ENCODE measurements at places on chromosomes 5 and 9.

DNA sequence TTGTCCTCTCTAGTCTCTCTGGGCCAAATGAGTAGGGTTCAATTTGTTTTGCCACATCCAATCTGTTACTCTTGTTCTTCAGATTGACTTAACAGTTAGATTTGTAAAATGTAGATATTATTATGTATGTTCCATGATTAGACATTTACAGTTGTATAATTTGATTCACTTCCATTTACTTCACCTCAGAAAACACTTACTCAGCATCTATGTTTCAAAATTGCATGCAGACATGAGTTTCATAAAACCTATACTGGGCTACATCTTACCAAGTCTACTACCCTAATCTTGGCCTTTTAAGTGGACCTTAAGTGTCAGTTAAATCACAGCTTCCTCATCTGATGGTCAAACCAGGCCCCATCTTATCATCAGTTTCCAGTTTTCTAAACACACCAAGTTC is 1181.2 kb upstream of the CDH9 start:
- no peak for DNase-seq

GRCh38 chr9:129263836-129264235 is 85.8 kb upstream of the IER5L start:
- DNase-seq = no peak

DNA sequence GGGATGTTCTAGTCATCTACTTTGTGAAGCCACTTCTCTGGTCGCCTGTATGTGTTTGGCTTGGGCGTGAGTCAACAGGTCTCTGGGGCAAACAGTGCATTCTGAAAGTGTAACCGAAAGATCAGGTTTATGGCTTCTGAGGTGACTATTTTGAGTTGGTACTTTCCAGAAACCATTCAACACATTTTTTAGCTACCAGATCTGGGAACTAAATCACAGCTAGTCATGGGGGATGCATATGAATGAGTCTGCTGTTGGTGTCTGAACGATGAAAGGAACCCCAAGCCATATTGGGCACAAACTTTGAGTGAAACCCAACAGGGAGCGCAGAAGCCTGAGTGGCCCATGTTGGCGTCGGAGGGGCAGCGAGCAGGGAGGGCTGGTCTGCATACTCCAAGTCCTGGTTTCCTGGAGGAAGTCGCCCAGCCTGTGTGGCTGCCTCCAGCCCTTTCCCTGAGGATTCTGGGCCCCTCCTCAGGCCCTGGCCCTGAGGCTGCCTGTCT is 35.3 kb downstream of the UBE2QL1 start:
- DNase-seq = no peak

GRCh38 chr9:115015018-115015635 is 84.7 kb upstream of the TNFSF8 start:
- no peak for DNase-seq

GRCh38 chr5:126450346-126450745 is 27.1 kb downstream of the GRAMD2B start:
- no peak for DNase-seq

DNA sequence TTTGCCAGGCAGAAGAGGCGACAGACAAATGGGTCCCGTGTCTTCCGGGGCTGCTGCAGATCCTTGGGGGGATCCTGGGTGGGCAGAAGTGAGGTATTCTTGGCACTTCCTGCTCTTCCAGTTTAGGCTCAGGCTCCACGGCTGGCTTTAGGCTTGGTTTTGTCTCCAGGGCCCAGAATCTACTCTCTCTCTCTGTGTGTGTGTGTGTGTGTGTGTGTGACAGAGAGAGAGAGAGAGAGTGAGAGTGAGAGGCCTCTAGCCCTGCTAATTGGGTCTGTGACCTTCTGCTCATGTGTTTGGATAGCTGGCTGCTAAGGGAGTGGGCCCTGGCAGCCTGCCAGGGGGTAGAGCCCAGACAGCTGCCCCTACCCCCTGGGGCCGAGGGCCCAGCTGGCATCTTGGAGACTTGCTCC is 39.3 kb downstream of the CRB2 start:
- DNase-seq = no peak

DNA sequence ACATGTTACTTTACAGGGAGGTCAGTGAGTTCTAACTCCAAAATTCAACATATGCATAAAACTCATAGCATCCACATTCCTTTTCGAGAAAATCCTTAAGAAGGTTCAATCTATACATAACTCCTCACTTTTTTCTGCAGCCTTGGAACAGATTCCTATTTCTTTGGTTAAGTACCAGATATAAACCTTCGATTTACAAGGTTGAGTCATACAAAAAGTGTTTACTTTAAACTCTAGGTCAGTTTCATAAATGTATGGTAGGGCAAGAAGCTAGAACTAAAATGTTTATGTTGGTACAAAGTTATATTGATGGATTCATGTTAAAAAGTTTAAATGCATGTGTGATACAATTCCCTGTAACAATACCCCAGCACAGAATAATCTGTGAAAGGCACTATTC is 19.4 kb downstream of the CDKN2AIPNL start:
- no peak for DNase-seq

- DNase-seq = no peak
Measured at GRCh38 chr5:81233080-81233634, at the start of gene CKMT2. Gene CKMT2 (plus strand): TSS chr5:81233322. CDS start chr5:81251133, 17,811 bp downstream.

Measured in stimulated activated CD4-positive, alpha-beta T cell treated with anti-CD3 and anti-CD28 coated beads, Interleukin-12 subunit alpha, Interleukin-12 subunit beta, amount 100 ng/mL, for 48 hours (primary cell).